Stomach (tissue), 19 donors: ENCODE measurements at places on chromosomes 12 and 14. TPM values are rescaled to one million over a fixed set of nuclear protein-coding genes. Genes with fewer than 3 reads are reported as not detected.

The APEX1 gene
- 127 TPM for total RNA-seq

The RAB3IP gene
- total RNA-seq: 15.8 TPM

The SELPLG gene
- total RNA-seq: 4.3 TPM

The CCDC177 gene
- not detected for total RNA-seq

The SMCO2 gene
- not detected for total RNA-seq

GRCh38 chr14:94966344-94966743 is 191.0 kb downstream of the DICER1 start:
- DNase-seq: no peak

- no peak for DNase-seq
These were observed 72.4 kb downstream of the MAP1LC3B2 start for GRCh38 chr12:116631619-116632018.

DNA sequence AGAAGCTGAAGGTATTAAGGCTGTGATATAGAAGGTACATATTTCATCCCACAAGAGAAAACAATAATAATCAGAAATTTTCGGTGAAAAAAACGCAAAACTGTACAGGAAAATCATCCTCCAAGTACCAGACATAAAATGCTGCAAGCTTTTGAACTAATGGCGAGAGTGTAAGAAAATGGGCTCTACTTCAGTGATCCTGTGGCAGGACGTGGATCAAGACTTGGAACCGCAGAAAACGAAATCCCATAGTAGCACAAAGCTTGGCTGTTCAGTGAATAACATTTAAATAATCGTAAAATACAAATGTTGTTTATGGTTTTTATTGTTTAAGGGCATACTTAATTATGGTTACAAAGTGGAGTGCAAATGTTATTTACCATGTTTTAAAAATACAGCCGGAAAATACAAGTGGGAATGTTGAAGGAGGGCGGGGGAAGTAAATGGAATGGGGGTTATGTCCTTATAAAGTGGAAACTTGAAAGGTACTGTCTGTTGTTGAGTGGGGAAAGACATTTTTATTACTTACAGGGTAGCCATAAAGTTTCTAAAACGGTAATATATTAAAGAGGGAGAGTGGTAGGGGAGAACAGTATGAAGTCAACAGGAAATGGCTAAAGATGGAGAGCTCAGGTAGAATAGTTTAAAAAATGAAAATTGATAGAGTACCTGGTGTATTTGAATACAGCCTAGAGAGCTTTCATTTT is 1.1 kb downstream of the SMIM10L1 start:
- DNase-seq: peak; percentile 60

DNA sequence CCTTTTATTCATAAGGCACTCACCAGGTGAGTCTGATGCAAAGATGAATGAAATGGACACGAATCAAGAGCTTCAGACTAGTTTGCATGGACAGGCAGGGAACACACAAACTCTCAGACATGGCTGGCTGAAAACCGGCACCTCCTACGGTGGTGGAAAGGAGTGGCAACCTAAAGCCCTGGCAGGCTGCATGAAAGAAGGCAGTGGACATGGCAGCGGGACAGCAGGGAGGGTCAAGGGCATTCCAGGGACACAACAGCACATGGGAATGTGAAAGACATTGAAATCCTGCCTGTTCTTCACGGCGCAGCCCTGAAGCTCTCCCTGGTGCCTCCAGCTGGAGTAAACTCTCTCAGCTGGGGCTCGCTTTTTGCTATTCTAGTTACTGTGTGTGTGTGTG is 16.6 kb upstream of the LRTM2 start:
- no peak for DNase-seq

GRCh38 chr14:73227812-73228781 is 9.2 kb upstream of the PAPLN start:
- DNase-seq: no peak

DNA sequence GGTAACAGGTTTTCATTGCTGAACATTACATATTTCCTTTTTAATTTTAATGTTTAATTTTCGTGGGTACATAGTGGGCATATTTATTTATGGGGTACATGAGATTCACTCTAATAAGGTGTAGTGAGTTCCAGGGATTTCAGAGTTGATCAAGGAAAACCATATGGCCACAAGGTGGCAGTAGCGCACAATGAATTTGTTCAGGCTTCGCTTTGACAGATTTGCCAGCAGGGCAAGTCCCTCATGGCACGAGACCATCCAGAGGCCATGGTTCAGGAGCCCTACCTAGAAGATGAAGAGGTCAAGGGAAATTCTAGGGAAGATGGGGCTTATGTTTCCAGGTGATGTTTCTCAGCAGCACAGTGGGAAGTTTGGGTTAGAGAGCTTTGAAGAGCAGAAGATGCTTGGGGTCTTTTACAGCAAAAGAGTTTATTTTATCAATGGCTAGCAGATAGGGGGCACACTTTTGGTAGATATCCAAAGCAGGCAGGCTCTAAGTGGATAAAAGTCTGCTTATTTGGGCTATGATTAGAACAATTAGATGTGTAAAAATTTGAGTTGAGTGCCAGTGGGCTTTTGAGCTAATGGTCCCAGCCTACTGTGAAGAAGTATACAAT is 1004.4 kb downstream of the AACS start:
- DNase-seq: peak; percentile 31

- DNase-seq: no peak
These were observed 25.3 kb downstream of the AK7 start for GRCh38 chr14:96417254-96417653.

- no peak for DNase-seq
These were observed 102.3 kb downstream of the CALM1 start for GRCh38 chr14:90499121-90499520.

DNA sequence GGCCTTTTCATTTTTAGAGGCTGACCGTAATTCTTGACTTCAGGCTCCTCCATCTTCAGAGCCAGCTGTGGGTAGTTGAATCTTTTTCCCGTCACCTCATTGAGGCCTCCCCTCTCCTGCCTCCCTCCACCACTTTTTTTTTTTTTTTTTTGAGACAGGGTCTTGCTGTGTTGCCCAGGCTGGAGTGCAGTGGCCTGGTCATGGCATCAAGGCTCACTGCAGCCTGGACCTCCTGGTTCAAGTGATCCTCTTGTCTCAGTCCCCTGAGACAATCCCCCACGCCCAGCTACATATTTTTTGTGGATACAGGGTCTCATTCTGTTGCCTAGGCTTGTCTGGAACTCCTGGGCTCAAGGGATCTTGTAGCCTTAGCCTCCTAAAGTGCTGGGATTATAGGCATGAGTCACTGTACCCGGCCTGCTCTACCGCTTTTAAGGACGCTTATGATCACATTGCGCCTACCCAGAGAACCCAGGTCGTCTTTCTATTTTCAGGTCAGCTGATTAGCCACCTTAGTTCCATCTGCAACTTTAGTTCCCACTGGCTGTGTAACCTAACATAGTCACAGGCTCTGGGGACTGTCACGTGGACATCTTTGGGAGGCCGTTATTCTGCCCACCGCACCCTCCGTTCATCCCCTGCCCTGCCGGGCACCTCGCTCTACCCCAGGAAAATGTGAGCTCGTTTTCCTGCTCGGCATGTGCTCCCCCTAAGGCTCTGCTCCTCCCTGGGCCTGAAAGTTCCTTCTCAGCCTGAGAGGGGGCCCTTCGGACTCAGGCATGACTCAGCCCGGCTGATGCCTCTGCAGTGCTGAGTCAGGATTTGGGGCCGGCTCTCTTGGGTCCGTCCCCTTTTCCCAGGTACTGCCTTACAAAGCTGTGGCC is 13.4 kb downstream of the TNFAIP2 start:
- peak; percentile 60 for DNase-seq
